ENCODE measurements at places on chromosomes 13 and 19. TPM values are rescaled to one million over a fixed set of nuclear protein-coding genes. Genes with fewer than 3 reads are reported as not detected.

DNA sequence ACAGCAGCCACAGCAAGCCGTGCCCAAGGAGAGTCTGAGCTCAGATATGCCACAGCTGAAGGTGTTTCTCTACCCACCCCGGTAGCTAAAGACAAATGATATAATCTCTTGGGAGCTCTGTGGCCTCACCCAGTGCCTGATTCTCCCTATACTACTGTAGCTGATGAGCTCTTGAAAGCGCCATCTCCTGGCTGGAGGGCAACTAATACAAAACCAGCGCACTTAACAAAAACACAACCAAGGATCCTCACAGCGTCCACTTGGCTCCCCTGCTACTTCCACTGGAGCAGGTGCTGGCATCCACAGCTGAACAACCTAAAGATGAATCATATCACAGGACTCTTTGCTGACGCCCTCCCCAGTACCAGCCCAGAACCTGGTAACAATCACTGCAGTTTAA is 1212.0 kb downstream of the PCDH17 start:
- peaks cover 10% of the 10 kb centered on the region for H3K4me1 ChIP-seq
- peaks cover 30% of the 10 kb centered on the region for H3K36me3 ChIP-seq
- DNase-seq: no peak
- no peak overlapping the region for H3K4me3 ChIP-seq
- H3K27ac ChIP-seq: no peak overlapping the region

DNA sequence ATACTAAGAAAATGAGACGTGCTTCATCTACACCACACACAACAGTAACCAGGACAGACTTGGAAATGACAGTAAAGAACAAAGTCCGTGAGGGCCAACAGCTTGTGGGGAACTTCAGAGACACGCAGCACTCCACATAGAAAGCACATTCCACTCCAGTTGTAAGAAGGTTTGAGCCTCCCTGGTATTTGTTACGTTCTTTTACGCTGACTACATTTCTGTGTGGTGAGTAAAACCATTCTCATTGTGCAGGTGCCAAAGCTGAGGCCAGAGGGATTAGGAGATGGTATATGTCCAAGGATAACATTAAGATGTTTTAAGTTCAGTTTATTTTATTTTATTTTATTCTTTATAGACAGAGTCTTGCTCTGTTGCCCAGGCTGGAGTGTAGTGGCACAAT is 1189.9 kb downstream of the UQCRFS1 start:
- H3K27ac ChIP-seq: no peak overlapping the region
- no peak for DNase-seq
- no peaks in the 10 kb centered on the region for H3K36me3 ChIP-seq
- H3K27me3 ChIP-seq: no peaks in the 10 kb centered on the region

DNA sequence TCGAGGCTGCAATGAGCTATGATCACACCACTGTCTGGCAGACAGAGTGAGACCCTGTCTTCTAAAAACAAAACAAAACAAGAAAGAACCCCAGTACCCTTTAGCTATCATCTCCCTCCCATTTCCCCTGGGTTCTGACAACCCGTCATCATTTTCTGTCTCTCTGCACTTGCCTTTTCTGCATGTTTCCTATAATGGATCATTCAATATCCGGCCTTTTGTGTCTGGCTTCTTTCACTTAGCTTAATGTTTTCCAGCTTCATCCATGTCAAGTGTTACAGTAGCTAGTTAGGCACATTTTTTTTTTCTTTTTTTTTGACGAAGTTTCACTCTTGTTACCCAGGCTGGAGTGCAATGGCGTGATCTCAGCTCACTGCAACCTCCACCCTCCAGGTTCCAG is 16.5 kb downstream of the AP2S1 start:
- no peak overlapping the region for H3K4me3 ChIP-seq
- no peak overlapping the region for H3K27ac ChIP-seq
- H3K36me3 ChIP-seq: peaks cover 6% of the 10 kb centered on the region
- H3K27me3 ChIP-seq: peaks cover 5% of the 10 kb centered on the region

DNA sequence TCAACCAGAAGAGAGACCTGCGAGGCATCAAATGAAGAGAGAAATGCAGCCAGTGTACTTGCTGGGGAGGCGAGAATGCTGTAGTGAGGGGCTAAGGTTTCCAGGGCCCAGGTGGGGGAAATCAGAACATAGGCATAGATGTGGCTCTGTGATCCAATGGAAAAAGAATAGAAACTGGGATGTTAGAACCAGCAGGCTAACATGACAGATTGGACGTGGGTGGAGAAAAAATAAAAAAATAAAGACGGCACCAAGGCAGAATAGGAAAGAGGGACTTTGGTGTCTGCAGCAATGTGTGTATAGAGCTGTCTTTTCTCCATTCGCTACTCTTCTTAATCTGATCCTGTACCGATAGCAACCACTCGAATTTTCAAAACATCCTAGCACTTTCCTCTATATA is 381.0 kb upstream of the NBEA start:
- H3K4me3 ChIP-seq: no peak overlapping the region
- DNase-seq: no peak
- no peaks in the 10 kb centered on the region for H3K36me3 ChIP-seq
- H3K27me3 ChIP-seq: peaks cover 2% of the 10 kb centered on the region
- H3K4me1 ChIP-seq: peaks cover 7% of the 10 kb centered on the region

GRCh38 chr19:21439201-21439751 is 42.3 kb downstream of the ZNF493 start:
- H3K27ac ChIP-seq: peak overlapping the region; percentile 19
- H3K27me3 ChIP-seq: no peaks in the 10 kb centered on the region
- no peaks in the 10 kb centered on the region for H3K4me1 ChIP-seq
- H3K4me3 ChIP-seq: no peak overlapping the region
- no peak for DNase-seq

DNA sequence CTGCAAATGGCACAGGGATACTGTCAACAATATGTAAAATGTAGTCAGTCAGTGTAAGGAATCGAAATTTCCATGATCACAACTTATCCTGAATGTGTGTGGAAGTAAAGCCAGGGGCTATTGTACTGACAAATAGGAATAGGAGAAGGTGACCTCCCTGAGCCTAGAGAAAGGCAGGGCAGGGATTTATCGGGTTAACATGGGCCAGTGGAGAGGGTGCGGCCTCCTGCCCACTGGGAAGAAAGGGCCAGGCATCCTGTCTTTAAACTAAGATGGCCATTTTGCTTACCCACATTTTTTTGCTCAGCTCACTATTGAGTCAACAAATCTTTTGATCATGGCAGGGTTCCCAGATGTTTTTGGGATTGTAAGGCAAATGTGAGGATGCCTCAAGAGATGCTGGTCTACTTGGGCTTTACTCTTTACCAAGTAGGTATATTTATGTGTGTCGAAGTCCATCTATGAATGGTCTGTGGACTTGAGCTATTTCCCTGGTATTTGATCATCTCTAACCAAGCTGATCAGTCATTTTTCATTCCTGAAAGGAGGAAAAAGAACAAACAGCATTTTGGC is 116.6 kb upstream of the RNF113B start:
- no peak for DNase-seq
- peaks cover 54% of the 10 kb centered on the region for H3K4me1 ChIP-seq
- H3K27ac ChIP-seq: no peak overlapping the region
- no peaks in the 10 kb centered on the region for H3K36me3 ChIP-seq

DNA sequence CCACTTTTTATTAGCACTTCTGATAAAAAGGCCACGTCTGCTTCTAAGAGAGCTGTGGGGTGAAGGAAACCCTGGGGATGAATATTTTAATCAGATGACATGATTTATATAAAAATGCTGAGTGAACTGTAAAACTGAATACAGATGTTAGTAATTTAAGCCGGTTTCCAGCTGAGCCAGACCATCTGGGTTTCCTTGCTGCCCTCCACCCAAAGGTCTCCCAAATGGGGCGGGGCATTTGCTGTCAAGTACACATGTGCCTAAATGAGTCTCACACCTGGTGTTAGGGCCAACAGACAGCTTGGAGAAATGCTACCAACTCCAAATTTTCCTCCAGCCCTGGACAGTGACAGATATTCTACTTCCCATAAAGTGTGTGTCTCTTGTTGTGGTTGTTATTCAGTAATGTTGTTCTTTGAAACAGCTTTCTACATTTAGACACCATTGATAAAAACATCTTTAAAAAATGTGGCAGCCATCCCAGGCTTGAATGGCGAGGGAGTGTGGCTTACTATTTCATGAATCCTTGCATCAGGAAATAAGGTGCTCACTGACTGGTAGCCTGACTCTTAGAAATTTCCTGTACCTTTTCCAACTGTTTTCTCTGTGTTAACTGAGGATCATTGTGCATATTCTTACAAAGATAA is 350.4 kb downstream of the MTUS2 start:
- H3K4me3 ChIP-seq: no peak overlapping the region
- H3K36me3 ChIP-seq: no peaks in the 10 kb centered on the region
- no peaks in the 10 kb centered on the region for H3K4me1 ChIP-seq
- no peak overlapping the region for H3K27ac ChIP-seq
- no peak for DNase-seq

DNA sequence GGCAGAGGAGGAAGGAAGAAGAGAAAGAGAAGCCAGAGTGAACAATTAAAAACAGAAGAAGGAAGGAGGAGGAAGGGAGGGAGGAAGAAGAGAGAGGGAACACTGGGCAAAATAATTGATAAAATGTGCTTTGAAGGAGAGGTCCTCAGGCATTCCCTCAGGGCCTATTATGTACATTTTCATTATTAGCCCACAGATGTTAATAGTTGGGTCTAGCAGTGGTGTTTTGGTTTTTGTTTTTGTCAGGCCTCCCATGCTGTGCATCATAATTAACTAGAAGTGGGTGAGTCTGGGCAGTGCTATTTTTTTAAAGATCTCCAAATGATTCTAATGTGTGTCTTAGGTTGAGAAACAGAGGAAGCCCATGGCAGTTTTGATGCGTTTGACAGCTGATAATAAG is 178.1 kb downstream of the TDRD3 start:
- H3K27me3 ChIP-seq: no peaks in the 10 kb centered on the region
- H3K27ac ChIP-seq: no peak overlapping the region

DNA sequence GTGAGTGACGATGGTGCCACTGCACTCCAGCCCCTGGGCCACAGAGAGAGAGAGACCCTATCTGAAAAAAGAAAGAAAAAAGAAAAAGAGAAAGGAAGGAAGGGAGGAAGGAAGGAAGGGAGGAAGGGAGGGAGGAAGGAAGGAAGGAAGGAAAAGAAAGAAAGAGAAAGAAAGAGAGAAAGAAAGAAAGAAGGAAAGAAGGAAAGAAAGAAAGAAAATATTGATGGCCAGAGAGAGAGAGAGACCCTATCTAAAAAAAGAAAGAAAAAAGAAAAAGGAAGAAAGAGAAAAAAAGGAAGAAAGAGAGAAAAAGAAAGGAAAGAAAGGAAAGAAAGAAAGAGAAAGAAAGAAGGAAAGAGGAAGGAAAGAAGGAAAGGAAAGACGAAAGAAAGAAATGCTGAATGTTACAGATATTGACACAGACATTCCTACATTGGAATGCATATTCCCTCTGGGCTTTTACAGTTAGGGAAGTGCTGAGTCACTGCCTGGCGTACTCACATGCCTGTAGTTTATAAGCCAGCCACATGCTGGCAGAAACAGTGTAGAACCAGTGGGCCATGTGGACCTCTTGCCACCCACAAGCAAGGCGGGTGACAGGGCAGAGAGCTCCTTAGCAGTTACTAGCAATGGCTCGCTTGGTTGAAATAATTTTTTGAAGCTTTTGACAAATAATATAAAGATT is 34.6 kb upstream of the SLC46A3 start:
- peaks cover 13% of the 10 kb centered on the region for H3K36me3 ChIP-seq
- H3K4me1 ChIP-seq: no peaks in the 10 kb centered on the region
- peaks cover 7% of the 10 kb centered on the region for H3K27me3 ChIP-seq
- no peak overlapping the region for H3K4me3 ChIP-seq

- H3K27ac ChIP-seq: no peak overlapping the region
- H3K4me1 ChIP-seq: peaks cover 4% of the 10 kb centered on the region
- no peak for DNase-seq
- no peaks in the 10 kb centered on the region for H3K36me3 ChIP-seq
- H3K27me3 ChIP-seq: no peaks in the 10 kb centered on the region
- no peak overlapping the region for H3K4me3 ChIP-seq
These were observed 77.5 kb downstream of the C13orf42 start for GRCh38 chr13:51033421-51034185.

- no peak overlapping the region for H3K27ac ChIP-seq
- H3K4me1 ChIP-seq: peaks cover 2% of the 10 kb centered on the region
- H3K36me3 ChIP-seq: no peaks in the 10 kb centered on the region
- H3K27me3 ChIP-seq: no peaks in the 10 kb centered on the region
- no peak for DNase-seq
- no peak overlapping the region for H3K4me3 ChIP-seq
These were observed 61.1 kb downstream of the GPC5 start for GRCh38 chr13:91459485-91459884.

DNA sequence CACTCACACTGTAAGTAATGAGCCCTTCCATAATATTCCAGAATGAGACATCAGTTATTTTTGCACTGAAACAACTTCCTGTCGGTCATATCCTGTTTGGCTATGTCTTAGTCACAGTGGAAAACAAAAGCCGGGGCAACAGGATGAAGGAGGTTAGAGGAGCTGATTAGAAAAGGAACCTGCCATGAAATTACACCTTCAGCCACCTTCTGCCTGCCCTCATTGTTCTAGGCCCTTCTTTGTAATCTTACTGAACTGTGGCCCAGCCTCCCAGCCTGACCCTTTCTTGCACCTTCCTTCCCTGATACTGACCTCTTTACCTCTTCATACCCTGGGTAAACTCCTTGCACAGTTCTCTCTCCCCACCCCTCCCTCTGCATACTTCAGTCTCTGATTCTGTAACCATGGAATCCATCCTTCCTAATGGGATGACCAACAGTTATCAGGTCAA is 67.3 kb downstream of the DOCK9 start:
- H3K4me3 ChIP-seq: no peak overlapping the region
- no peak overlapping the region for H3K27ac ChIP-seq
- DNase-seq: no peak
- H3K27me3 ChIP-seq: peaks cover 3% of the 10 kb centered on the region
- H3K4me1 ChIP-seq: no peaks in the 10 kb centered on the region

DNA sequence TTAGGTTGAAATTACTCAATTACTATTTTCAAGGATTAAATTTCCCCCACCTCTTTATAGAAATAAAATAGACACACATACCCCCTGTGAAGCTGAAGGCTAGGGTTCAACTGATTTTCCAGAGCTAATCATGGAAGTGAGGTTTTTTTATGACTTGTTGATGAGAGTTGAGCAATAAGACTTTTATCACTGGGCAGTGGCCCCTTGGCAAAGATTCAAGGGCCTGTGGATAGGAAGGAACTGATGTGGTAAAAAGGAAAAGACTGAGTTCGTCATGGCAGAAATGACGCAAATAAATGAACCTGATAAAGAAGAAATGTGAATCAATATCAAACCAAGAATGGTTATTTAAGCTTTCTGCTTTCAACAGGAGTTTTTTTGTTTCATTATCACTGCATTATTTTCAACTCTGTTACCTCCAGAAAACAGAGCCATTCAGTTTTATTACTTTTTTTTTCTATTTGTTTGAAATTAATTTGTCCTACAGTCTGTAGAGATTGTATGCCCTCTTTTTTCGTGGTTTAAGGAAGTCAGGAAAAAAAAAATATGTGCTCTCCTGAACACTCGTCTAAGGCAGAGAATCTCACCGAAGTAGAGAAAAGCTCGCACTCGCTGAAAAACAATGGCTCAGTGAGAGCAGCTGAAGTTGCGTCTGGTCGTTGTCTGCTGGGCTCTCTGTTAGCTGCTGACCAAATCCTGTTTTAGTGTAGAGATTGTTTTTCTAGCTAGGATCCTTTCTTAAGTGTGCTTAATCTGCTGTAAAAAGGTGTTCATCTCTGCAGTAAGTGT is 38.9 kb downstream of the STOML3 start:
- no peak for DNase-seq
- peaks cover 20% of the 10 kb centered on the region for H3K4me1 ChIP-seq
- H3K4me3 ChIP-seq: no peak overlapping the region
- H3K36me3 ChIP-seq: no peaks in the 10 kb centered on the region
- H3K27ac ChIP-seq: no peak overlapping the region
- H3K27me3 ChIP-seq: no peaks in the 10 kb centered on the region

Gene MED4
- total RNA-seq: 57.1 TPM

Gene ATP4A
- 0.32 TPM for total RNA-seq

Gene CACNG8
- 4.3 TPM for total RNA-seq

Gene RYR1
- 117 TPM for total RNA-seq
